ENCODE measurements at places on chromosomes 6 and 20.

GRCh38 chr6:135254471-135254870 is 73.4 kb downstream of the MYB start:
- DNase-seq = no peak

GRCh38 chr6:286681-287488 is 5.4 kb upstream of the DUSP22 start:
- no peak for DNase-seq

- no peak for DNase-seq
Observed at GRCh38 chr6:30657454-30657853, 10.5 kb downstream of the C6orf136 start.

DNA sequence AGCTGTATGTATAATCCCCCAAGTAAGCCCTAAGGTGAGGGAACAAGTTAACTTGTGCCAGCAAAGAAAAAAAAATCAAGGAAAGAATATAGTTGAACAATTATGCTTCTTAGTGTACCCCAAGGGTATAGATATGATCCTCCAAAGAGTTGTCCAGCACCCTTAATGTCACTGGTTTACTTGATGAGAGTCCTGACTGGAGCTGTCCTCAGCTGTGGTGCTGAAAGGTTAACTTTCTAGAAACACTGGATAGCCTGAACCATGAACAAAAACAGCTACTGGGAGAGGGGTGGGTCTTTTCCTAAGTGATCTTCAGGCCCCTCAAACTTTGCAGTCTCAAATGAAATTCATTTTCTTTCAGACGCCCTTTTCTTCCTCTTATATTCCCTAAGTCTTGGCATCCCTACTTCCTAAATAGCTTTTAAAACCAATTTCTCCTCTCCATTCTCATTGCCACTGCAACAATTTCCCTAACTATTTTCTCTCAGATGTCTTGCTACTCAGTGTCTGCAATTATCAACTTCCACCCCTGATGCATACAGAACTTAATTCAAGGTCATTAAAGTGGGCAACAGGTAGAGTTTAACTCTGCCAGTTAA is 83.5 kb upstream of the PROKR2 start:
- no peak for DNase-seq

- no peak for DNase-seq
Observed at GRCh38 chr6:110511401-110511800, 35.0 kb upstream of the SLC22A16 start.

DNA sequence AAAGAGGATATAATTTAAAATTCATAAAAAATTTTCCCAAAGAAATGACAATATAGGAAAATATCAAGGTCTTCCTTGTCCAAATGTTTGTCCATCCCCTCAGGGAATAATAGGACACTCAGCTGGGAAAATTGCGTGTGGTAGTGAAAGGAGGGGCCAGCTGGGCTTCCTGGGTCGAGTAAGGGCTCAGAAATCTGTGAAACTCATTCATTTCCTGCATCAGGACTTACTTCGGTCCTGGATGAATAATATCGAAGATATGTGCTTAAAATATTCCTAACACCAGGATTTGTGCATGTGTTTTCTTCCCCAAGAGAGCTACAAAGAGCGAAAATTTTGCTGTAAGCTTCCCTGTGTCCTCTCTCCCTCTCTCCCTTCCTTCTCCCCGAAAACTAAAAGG is 118.2 kb upstream of the GJE1 start:
- DNase-seq = no peak

- DNase-seq = no peak
Observed at GRCh38 chr20:40535816-40536215, 153.2 kb downstream of the MAFB start.

DNA sequence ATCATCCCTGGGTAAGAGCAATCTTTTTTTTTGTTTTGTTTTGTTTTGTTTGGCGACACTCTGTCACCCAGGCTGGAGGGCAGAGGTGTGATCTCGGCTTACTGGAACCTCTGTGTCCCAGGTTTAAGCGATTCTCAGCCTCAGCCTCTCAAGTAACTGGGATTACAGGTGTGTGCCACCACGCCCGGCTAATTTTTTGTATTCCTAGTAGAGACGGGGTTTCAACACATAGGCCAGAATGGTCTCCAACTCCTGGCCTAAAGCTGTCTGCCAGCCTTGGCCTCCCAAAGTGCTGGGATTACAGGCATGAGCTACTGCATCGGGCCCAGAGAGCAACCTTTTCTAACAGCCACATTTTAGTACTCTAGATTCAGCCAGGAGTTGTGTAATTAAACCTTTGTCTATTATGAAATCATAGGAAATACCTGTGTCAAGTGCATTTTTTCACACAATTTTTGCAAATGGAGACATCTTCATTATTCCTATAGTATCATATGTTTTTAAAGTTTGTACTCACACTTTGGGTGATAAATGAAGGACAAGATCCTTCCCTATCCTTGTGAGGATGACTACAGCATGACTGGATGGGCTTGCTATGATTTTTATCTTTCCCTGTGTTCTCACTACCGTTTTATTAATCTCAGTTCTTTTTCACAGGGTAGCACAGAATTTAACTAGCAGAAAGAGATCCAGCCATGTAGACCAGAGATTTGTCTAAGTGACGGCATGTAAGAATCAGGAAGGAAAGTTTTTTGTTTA is 82.6 kb downstream of the OR2B2 start:
- no peak for DNase-seq

GRCh38 chr6:121651420-121651819 is 216.0 kb downstream of the GJA1 start:
- DNase-seq = no peak

GRCh38 chr20:23244156-23244915 is 106.3 kb upstream of the NXT1 start:
- DNase-seq = no peak
